ENCODE measurements at places on chromosomes 6 and 20.

GRCh38 chr6:34231566-34232336 is 4.9 kb upstream of the HMGA1 start:
- DNase-seq, result no peak

DNA sequence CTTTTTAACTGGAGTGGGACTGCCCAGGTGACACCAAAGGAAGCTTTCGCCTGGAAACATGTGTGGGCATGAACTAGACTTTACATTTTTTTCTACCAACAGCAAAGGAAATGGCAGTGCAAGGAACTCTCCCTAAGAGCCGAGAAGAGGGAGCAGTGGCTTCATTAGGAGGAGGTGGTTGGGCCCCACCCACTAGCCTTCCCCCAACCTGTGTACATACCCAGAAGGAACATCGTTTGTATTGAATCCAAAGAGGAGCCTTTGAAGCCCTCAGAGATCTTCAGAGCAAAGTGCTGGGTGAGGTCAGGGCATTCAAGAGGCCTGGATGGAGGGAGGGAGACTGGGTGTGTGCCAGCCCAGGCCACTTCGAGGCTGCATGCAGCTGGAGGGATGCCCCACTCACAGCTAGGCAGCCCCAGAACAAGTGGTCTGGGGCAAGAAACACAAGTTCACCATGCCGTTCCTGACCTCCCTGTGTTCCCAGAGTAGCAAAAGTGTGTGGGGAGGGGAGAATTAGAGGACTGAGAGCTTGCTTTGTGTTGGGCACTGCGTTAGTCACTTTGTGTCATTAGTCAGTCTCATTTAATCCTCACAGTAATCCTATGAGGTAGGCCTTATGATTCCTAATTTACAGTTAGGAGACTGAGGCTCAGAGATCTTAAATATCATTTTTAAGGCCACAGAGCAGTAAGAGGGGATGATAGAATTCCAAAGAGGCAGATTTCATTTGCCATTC is 191.6 kb upstream of the SUPT3H start:
- no peak for DNase-seq

DNA sequence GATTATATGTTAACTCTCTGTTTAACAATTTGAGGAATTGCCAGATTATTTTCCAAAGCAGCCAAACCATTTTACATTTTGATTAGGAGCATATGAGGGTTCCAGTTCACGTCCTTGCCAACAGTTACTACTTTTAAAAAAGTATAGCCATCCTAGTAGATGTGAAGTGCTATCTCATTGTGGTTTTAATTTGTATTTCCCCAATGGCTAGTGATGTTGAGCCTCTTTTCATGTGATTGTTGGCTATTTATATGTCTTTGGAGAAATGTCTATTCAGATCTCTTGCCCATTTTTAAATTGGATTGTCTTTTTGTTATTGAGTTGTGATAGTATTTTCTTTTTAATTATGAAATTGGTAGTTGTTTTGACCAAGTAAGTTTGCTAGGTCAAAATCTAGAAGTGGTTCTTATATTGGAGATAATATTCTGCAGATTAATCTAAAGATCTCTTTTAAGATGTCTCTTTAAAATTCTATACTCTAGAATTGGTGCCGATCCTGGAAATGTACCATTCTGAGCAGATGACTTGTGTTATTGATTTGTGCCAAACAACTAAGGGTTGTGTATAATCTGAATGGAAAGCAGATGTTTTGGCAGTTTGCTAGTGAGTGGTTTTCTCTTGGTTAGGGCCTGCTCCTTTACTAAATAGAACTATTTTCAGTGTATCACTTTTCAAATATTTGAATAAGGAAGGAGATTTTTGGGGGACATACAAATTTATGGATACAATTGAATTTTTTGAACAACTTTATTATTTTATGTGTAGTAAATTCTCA is 99.5 kb downstream of the CDKAL1 start:
- no peak for DNase-seq

DNA sequence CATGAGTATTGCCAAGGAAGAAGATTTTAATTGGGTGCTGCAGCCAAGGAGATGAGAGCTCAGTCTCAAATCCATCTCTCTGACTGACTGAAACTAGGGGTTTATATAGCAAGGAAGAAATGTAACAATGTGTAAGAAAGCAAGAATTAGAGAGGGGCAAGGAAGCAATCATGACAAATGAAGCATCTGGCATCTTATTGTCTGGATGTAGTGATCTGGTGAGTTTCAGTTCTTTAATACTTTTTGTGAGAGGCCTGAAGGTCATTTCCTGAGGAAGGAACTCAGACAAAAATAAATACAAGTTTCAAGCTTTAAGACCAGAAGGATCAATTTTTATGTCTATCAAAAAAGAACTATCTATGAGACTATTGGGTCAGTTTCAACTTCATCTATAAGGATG is 64.2 kb downstream of the HTR1E start:
- no peak for DNase-seq

DNA sequence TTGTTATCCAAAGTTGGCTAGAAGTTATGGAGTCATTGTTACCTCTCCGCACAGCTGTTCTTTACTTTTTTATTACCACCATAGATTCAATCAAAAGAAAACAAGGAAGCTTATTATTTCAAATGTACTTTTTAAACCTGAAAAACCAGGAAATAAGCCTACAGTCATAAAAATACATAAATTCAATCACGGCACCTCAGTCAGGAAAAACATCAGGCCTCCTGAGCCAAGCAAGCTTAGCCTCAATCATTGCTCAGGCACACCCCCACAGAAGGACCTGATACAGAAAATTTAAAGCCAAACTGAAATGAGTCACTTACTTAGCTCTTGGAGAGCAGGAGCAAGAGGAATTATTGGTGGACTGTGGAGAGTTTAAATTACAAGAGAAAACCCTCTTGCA is 44.3 kb downstream of the MARCKS start:
- DNase-seq, result peak; percentile 9
